ENCODE measurements at places on chromosomes 2 and 18.

DNA sequence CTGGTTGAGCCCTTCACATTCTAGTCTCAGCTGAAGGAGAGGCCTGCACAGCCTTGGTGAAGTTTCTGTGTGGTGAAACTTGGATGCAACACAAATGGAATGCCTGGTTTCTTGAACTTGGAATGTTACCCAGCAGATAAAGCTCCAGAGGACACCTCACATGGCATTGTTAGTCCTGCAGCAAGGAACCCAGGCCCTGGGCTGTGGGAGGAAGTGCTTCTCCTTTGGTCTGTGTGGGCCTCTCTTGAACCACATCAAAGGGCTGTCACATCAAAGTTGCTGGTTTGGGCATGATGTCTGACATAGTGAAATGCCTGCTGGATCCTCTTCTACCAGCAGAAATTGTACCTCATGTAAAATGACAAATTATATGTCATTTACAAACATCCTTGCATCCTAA lies 198.5 kb downstream of the FHOD3 start:
- DNase-seq, result no peak

DNA sequence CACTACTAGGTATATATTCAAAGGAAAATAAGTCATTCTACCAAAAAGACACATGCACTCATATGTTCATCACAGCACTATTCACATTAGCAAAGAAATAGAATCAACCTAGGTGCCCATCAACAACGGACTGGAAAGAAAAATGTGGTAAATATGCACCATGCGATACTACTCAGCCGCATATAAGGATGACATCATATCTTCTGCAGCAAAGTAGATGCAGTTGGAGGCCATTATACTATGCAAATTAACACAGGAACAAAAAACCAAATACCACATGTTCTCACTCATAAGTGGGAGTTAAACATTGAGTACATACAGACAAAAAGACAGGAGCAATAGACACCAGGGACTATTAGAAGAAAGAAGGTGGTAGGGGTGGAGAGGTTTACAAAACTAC lies 412.1 kb upstream of the CWC22 start:
- no peak for DNase-seq

DNA sequence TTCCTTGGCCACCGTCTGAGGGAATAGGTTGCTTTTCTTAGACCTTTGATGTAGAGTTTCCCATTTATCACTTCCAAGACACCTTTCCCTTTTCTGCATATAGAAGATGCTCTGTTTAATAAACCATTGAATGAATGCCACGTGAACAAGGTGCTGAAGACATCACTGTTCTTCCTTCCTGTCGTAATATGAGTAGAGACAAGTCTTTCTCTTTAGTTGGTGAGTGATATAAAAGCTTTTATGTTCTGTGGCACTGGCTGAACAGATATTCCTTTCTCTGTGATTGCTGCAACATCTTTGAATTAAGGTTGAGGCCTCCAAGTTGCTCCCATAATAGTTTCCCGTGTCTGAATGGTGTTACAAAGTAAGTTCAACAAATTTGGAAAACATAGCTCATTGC lies 38.7 kb downstream of the TTC39C start:
- DNase-seq, result no peak

DNA sequence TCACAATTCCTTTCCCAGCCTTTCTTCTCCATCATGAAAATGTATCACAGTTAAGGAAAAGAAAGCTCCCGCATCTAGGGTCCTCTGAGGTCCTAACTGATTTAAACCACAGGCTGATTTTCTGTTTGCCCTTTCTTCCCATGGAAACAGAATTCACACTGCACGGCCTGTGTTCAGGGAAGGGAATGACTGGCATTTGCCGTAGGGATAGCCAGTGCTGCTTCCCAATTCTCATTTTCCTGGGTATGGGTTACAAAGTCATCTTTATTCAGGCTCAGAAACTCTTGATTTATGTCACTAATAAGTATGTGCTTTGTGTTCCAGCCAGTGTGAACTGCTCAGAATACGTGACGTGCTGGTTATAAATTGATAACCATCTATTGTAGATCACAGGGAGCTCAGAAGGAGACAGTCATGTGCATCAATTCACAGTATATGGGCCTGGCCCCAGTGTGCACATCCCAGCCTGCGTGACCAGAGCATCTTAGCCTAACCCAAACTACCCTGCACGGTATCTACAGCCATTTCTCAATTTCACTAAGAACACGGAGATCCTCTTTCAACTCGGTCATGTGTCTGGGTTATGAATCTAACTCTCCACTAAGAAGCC lies 163.3 kb downstream of the LRRC30 start:
- DNase-seq, result no peak

GRCh38 chr2:187405921-187406320 lies 42.1 kb downstream of the CALCRL start:
- no peak for DNase-seq

GRCh38 chr2:210169516-210170195 lies 1.6 kb downstream of the KANSL1L start:
- peak; percentile 26 for DNase-seq

DNA sequence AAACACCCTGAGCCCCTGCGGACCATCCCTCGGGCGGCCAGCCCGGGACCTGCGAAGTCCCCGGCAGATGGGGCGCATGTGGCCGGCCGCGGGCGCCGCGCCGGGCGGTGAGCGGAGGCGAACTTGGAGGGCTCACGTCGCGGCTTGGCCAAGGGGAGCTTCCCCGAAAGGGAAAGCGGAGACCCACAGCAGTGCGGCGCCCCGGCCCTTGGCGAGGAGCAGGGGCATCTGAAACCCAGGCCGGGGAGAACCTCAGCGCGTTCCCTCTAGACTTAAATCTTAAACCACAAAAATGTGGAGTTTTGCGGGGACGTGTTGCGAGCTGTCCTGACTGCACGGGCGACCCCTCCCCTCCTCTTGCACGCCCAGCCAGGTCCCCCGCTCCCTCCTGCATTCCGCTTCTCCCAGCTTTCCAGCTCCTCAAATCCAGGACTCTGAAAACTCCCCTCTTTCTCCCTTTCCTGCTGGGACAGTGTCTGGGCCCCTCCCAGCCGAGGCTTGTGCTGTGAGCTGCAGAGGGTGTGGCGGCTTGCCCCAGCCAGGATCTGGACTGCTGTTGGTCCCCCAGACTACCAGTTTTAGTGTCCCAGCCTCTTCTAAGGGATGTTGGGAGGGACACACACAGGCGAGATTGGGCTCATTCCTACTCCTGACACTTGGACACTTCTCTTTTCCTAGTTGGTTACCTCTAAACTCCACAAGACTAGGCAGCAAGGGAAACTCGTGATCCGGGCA lies 1.3 kb downstream of the FMNL2 start:
- DNase-seq, result peak; percentile 38

DNA sequence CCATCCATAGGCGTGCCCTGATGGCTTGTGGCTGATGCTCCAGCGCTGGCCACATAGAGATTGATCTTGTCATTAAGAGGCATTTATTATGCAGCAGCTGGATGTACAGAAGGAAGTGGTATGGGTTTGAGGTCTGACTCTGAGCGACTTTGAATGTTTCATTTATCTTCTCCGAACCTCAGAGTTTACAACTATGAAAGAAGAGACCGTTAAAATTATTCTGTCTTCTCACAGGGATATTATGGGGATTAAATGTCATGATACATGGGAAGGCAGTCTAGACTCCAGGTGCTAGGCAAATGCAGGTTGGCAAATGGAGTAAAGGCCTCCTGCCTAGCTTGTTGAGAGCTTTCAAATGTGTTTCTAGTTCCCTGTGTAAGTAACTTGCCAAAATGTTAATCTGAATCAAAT lies 30.3 kb downstream of the MOGAT1 start:
- no peak for DNase-seq

DNA sequence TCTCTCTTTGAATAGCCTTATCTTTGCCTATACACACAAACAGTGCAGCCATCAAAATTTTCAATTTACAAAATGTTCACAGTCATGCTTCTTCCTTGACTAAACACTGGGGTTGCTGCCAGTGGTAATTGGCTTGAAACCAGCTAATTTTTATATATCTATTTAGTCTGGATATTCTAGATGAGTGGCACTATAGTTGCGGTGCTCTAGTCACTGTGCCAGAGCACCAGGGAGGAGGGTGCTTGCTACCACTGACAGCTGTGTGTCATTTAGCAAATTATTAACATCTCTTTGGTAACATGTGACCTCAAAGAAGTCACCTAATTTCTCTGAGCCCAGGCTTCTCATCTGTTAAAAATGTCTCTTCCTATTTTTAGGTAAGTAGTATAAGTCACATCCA lies 130.4 kb downstream of the MEIS1 start:
- DNase-seq, result no peak

GRCh38 chr2:162524192-162524591 lies 180.3 kb downstream of the GCA start:
- DNase-seq, result no peak

DNA sequence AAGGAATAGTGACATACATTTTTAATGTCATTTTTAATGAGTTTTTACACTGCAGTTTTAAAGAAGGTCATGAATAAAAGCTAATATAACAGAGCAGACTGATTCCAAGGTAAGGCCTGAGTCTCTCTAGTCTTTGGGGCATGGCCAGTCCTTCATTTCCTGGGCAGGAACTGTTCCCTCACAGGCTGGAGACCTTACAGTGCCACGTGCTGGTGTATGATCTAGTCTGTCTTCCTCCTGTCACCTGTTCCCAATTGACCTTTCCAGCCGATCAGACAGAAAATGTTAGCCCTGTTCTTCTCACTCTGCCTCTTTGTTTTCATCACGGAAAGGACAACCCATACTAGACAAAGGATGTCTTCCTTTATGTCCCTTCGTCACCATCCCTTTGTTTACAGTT lies 33.6 kb downstream of the ZCCHC2 start:
- no peak for DNase-seq

- no peak for DNase-seq
Measured at GRCh38 chr18:74577019-74577418, 20.7 kb upstream of the ZNF407 start.

DNA sequence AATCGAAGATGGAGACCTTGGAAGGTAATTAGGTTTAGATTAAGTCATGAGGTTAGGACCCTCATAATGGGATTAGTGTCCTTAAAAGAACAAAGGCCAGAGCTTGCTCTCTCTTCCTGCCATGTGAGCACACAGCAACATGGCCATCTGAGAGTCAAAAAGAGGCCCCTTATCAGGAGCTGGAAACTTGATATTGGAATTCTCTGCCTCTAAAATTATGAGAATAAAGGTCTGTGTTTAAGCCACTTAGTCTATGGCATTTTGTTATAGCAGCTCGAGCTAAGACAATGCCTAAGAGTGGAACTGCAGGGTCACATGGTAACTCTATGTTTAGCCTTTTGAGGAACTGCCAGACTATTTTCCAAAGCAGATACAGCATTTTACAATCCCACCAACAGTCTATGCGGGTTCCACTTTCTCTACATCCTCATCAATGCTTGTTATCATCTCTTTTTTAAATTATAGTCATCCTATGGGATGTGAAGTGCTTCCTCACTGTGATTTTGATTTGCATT lies 42.4 kb downstream of the THADA start:
- no peak for DNase-seq

GRCh38 chr2:53786352-53786704 lies 425 bp downstream of the ASB3 start:
- DNase-seq, result no peak

- no peak for DNase-seq
Measured at GRCh38 chr2:37842732-37843440, 82.2 kb upstream of the RMDN2 start.

DNA sequence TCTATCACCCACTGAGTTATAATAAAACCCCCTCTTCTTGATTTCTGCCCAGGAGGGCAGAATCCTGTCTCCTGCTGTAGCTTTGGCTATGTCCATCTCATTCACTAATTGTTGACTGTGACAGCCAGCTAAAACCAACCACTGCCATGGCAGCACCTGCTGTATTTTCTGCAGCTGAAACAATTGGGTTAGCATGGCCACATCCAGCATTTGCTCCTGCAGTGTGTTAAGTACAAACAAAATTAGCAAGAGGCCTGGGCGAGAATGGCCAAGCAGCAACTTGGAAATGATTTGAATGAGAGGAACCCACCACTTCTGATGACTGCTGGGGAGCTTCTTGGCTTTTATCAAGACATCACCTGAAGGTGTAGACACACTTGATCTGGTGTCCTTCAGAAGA lies 89.4 kb upstream of the LRRTM1 start:
- no peak for DNase-seq

DNA sequence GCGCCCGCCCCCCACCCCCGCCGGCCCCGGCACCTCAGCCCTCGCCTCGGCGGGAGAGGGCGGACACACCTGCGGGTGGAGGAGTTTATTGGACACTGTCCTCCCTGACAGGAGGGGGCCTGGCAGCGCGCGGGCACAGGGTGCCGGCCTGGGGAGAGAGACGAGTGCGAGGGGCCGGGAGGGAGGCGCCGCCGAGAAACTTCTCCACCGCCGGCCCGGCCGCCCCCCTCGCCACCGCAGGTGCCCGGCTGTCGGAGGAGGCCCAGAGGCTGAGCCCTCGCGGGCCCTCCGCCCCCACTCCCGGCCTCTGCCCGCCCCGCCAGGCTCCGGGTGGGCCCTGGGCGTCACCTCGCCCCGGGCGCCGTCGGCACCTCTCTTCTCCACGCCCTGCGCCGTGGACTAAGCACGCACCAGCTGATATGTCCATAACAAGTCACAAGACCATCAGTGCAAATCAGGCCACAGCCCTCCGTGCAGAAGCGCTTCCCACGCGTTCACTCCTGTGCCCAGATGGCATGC lies 311.3 kb downstream of the CELF4 start:
- no peak for DNase-seq

GRCh38 chr2:110157153-110157793 lies 41.7 kb upstream of the MALL start:
- DNase-seq, result peak; percentile 32

DNA sequence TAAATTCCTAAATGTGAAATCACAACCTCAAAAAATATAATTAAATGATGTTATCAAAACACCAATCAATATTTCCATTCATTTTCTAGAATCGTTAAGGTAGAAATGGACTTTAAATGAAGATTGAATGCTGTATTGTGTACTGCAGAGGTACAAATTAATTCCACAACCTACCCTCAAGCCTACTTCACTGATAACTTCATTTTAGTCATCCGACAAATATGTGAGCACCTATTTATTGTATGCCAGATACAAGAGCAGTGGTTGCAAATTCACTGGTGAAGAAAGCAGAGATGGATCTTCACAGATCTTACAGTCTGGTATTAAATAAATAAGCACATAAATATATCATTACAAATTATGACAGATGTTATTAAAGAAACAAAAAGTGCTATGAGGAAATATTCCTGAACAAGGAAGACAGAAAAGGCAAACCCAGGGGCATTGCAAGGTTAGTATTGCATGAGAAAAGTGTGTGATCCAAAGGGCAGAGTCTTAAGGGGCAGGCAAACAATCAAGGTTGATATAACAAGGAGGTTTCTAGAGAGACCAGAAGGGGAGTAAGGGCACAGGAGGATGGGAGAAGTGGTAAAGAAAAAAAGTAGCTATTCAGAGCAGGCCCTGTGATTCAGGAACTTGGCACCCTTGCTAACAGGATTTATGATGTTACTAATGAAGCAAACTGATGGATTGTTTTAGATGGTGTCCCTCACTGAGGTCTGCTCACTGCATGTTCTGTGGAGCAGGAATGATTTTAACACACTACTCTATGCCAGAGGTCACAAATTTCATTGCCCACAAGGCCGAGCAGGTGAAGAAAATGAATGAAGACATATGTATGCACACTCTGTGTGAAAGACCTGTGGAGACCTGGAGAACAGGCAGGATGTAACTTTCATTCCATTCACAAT lies 128.0 kb upstream of the CCDC150 start:
- no peak for DNase-seq

GRCh38 chr2:207484444-207485391 lies 45.0 kb upstream of the CREB1 start:
- DNase-seq, result no peak

GRCh38 chr18:22436136-22436535 lies 18.4 kb upstream of the CTAGE1 start:
- DNase-seq, result no peak
